Right kidney (tissue), 9 donors: ENCODE measurements at places on chromosomes 3 and 15.

DNA sequence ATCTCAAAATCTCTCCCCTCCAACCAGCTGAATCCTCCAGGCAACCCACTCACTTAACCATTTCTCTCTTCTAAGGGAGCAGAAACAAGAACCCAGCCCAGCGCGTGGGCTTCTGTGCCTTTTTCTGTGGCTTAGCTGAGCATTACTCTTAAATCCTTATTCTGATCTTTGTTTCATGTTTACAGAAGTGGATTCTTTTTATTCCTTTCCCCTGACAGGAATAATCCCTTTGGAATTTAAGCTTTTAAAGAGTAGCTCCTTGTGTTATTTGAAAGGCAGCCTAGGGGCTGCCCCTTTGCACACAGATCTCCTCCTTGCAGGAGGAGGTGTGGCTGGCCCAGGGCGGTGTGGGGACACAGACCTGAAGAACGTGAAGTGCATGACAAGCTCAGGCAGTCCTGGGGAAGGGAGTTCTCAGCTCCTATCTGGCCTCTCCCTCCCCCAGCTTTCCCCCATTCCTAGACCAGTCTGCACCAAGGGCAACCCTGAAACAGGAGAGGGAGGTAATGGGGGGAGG is 77.1 kb upstream of the UBE2E1 start:
- no peak for DNase-seq

GRCh38 chr15:88641959-88642452 is 3.2 kb downstream of the ISG20 start:
- DNase-seq, result no peak

DNA sequence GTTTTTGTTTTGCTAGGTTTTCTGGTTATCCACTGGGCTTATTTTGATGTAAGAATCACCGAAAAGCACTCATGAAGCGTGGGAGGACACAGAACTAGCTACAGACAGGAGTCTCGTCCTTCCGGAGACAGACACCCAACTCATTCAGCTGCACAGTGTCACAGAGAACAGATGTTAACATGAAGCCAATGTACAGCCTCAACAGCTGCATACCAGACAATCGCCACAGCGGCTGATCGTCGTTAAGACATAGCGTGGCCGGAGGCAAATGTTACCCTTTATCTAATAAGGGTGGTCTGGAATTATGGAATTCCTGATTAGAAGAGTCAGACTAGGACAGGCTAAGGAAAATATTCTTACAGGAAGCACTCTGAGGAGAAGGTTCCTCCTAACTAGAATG is 1.1 kb upstream of the PYGO1 start:
- DNase-seq, result peak; percentile 38

DNA sequence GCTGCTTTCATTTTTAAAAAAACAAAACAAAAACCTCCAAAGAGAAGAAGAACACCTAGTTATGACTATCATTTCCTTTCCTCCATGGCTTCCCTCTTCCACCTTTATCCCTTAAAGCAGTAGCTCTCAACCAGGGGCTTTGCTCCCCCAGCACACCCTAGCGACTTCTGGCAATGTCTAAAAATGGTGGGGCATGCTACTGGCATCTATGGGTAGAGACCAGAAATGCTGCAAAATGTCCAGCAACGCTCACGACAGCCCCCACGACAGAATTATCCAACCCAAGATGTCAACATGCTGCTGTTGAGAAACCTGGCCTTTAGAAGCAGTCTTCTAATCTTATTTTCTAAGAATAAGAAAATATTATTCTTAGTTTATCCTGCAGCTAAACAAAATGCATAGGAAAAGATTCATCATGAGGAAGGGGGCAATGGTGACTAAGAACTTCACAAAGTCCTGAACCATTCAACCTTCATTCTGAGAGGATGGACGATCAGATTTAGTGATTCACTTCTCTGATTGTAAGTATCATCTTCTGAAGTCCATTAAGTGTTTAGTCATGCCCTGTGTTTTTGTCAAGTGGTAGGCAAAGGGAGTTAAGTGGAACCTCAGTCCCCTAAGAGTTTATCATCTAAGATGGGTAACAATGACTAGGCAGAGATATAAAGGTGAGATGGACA is 81.7 kb downstream of the CCNL1 start:
- no peak for DNase-seq

DNA sequence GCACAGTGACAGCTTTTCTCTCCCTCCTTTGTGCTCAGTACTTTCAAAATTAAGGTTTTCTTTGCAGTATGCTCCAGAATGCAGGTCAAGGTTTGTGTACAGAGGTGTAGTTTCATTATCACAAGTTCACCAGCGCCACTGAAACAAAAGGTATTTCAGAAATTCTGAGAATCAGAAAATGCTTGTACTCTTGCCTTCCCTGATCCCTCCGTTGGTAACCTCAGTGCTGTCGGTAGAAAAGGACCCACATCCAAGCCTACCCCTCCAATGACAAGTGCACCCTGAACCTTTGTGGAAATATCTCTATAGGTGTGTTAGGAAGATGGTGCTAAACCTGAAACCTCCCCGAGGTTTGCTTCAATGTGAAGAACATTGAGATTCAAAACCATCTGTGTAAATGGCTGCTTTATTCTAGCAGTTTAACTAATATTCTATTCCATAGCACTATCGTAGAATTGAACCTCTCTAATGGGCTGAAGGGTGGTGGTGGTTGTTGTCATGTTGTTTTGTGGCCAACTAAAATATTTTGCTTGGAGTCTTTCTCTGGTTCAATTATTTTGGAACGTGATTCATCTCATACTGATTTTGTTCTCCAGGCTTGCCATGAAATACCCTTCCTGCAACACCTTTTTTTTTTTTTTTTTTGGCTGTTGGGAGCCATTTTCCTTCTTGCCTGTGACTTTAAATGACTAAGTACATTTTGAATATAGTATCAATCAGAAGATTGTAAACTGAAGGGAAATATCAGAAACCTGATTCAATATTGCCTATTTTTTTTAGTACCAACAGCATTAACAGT is 20.7 kb downstream of the ZBTB38 start:
- DNase-seq, result no peak

DNA sequence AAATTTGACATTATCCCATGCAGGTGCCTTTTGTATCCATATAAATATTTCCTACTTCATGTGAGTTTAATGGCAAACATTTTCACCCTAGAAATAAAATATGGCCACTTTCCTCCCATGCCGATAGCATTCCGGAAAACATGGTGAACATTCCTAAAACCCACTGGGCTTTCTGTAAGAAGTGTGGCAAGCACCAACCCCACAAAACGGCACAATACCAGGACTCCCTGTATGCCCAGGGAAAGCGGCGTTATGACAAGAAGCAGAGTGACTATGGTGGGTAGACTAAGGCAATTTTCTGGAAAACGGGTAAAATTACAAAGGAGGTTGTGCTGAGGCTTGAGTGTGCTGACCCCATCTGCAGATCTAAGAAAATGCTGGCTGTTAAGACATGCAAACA is 7.6 kb downstream of the ANXA2 start:
- DNase-seq, result no peak

GRCh38 chr15:57767481-57767880 is 61.0 kb downstream of the POLR2M start:
- no peak for DNase-seq

DNA sequence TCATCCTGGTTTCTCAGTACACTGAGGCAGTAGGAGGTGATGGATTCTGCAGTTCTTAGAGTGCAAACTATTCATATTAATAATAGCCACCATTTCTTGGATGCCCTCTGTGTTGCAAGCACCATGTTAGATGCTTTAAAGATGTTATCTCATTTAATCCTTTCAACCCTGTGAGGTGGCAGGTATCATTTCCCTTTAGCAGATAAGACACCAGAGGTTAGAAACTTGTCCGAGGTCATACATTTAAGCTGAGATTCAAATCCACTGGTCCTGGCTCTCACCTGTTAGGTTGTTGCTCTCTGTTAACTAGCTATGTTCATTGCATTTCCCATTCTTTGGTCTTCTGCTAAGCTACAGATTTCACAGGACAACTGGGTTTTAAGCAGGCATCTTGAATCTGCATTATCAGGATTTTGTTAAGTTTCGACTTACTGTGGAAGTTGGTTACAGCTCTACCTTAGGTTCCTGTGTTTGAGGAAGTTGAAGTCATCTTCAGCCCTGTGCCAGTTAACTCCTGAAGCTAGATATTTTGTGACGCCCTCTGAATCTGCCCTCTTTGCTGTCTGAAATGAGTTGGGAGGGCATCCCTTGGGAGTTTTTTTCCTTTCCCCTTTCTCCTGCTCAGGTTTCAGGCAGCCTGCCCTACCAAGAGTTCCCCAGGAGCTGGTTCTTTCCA is 6.4 kb downstream of the PDE8A start:
- no peak for DNase-seq

DNA sequence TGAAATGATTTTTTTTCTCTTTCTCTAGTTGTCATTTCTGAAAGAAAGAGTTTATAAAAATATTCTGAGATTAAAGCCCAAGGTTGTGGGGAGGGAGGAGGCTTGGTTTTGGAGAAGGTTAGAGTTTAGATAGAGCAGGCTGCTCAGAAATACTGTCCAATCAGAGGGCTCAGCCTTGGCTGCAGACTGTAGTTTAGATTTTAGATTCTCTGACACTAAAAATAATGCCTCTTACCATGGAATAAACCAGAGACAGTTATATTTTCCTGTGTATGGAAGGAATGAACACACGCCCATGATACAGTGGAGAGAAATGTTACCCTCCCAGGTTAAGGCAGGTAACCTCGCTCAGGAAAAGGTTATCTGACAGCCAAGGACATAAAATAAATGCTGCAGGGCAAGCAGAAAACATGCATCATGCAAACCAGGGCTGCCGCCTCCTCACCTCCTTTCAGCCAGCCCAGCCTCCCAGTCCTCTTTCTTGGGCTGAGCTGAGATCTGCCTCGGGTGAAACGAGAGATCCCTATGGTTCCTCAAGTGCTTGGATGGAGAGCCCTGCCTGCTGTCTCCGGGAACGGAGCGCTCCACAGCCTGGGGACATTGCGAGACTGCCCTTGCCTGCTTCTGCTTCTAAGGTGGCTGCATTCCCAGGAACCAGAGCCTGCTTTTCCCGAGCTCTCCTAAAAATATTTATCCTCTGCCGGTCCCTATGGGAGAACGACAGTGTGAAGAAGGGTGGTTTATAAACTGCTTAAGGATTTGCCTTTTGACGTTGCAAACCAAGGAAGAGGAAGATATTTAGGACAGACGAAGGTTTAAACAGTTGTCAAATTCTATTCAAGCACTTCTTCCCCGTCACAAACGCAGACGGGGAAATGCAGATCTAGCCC is 848 bp downstream of the NCEH1 start:
- DNase-seq, result no peak

- DNase-seq, result peak; percentile 64
These were observed 1.9 kb downstream of the KLHDC8B start for GRCh38 chr3:49173116-49173791.

GRCh38 chr3:126346466-126346865 is 10.7 kb downstream of the KLF15 start:
- no peak for DNase-seq

DNA sequence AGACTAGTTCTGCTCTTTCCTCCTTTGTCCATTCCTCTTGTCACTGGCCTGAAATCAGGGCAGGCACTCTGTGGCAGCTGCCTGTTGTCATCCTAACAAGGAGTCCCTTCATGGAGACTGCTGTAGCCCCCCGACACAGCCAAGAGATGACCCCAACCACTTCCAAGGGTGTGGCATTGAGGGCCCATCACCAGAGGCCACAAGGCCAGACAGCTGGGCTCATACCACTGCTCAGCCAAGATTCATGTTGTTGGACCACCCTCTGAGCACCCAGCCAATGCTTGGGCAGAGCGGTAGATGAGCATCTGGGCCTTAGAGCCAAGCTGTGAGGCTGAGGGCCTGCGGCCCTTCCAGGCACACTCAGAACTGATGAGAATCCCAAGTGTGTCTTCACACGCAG is 85.4 kb downstream of the EPHB1 start:
- no peak for DNase-seq

DNA sequence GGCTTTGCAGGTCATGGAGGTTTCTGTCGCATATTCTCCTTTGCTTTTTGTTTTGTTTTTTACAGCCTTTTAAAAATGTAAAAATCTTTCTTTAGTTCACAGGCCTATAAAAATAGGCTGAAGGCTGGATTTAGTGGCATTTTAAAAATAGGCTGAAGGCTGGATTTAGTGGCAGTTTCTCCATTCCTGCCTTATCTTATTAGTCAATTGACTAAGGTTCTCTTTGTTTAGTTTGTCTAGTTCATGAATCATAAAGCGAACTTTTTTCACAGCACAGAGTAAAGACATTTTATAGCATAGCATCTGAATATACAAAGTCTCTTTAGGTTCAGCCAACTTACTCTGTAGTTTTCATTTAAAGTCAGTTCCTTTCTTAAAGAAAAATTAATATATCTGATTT is 31.4 kb downstream of the AP4E1 start:
- DNase-seq, result no peak

DNA sequence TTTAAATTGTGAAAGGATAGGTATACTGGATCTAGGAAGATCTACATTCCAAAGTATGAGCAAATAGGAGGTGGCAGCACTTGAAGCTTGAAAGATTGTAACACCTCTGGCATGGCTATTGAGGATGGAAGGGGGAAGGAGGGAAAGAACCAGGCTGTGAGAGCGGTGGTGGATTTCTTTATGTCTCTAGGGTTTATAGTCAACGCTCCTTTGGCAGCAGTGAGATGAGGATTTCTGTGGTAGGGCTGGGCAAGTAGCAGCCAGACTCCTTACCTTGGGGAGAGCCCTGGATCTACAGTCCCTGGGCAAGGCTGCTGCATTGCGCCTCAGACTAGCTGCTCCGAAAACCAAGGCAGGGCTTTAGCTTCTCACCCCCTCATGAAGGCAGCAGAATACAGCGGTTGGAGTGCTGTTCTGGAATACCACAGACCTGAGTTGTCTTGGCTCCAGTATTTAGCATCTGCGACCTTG is 53.2 kb downstream of the MEF2A start:
- DNase-seq, result no peak

DNA sequence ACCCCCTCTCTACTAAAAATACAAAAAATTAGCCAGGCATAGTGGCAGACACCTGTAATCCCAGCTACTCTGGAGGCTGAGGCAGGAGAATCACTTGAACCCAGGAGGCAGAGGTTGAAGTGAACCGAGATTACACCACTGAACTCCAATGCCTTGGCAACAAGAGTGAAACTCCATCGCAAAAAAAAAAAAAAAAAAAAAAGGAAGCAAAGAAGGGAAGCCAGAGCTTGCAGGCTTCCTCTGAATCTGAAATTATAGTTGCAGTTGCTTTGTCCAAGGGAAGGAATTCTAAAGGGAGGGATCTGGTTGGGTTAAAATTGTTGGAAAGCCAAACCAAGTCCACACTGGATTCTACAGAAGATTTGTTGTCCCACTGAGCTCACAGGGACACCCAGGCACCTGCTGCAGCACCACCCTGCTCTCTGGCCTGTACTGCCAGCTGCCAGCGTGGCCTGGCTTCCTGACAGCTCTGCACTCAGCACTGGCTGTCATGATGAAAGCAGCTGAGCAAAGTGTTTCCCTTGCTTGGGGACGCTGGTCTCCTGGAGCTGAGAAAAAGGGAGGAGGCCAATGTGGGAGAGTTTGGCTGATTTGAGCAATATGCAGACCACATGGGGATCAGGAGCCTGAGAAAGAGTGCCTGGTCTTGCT is 88.8 kb upstream of the HES1 start:
- DNase-seq, result no peak

DNA sequence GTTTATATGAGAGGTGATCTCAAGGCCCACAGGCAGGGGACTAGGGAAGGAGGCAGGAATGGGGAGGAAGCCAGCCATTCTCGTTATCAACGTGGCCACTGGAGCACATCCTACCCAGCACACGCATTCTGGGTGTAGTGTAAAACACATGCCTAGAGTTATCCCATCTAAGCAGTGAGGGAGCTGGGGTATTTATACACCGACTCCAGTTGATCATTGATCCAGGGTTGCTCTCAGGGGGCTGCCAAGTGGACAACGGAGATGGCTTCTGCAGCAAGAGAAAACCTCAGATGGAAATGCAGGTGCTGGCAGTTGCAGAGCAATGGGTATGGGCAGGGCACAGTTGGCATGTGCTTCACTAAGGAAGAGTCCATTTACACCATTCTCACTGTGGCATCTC is 30.4 kb upstream of the SYNM start:
- DNase-seq, result no peak
